SW480 (cell line): ENCODE measurements at places on chromosomes 6 and 20.
A peak's percentile ranks its signal among the peaks of the same experiment; 100 is the strongest.

DNA sequence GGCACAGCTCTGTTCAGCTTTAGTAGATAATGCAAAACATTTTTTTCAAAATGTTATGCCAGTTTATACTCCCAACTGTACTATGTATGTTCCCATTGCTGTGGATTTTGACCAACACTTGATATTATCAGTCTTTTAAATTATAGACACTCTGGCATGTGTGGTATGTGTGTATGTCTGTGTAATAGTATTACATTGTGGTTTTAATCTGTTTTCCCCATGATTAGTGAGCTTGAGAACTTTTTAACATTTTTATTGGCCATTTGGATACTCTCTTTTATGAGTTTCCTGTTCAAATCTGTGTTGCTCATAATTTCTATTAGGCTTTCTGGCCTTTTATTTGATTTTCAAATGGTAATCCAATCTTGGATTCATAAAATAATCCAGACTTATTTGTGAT is 69.2 kb upstream of the TXNDC5 start:
- DNase-seq = no peak

DNA sequence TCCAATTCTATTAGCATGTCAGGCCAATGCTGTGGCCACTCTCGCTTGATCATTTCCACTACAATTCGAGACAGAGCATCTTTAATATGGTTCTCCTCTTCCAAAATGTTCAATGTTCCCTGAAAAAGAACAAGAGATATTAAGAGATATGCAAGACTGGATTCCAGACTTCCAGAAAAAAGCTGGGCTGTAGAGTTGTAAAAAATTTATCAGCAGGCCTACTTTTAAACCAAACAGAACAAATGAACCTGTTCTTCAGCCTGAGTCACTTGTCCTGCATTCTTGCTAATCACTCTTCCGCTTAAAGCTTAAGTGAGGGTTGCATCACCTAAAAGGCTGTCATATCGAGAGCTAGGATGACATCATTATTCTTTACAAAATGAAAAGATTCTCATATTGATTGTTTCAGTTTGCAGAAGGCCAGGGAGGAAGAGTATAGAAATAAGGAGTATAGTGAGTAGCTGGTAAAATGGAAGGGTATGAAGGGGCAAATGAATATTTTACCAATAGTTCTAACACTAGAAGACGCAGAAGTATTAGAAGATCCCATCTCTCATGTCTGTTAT is 4.9 kb downstream of the XPO5 start:
- DNase-seq = peak; percentile 3

DNA sequence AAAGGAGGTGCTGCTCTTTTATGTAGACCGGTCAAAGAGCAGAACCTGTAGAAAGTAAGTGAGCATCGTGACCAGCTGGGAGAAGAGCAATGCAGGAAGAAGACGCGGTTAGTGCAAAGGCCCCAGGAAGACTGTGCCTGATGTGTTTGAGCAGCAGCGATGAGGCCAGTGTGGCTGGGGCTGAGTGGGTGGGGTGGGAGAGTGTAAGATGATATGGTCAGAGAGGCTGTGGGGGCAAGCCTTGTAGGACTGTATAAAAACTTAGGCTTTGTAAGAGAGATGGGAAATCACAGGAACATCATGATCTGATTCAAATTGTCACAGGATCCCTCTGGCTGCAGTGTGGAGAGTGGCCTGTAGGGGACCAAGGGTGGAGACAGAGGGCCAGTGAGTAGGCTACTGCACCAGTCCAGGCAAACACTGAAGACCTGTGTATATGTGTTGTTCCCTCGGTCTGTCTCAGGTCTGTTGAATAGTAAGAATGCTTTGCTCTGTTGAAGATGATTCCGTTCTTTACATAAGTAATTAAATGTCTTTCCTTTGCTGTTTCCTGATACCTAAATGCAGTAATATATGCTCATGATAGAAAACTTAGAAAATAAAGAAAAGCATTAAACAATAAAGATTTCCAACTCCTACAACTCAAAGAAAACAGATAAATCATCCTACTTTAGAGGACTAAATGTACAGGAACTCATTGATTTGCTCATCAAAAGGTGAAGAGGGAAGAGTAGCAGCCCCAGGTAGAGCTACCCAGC is 23.6 kb upstream of the WFDC2 start:
- DNase-seq = peak; percentile 61

- no peak for DNase-seq
Measured at GRCh38 chr20:20553541-20553940, 158.9 kb downstream of the RALGAPA2 start.

DNA sequence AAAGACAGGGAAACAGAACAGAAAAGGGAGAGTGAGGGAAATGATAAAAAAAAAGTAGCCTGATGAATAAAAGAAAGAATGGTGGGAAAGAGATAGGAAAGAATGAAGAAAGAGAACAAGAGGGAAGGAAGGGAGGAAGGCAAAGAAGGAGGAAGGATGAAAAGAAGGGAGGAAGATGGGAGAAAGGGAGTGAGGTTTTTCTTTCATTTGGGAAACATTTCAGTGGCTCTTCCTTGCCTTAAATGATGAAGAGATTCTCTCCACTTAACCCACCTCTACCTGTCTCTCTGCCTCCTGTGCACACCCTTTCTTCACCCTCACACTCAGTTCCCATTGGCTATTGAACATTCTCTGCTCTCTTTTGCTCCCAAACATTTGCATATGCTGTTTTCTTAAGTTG is 222.1 kb upstream of the DEFB112 start:
- DNase-seq = no peak

GRCh38 chr6:18327626-18328025 is 59.5 kb upstream of the RNF144B start:
- DNase-seq = no peak

- no peak for DNase-seq
Measured at GRCh38 chr6:1624058-1624850, 14.5 kb downstream of the FOXC1 start.

DNA sequence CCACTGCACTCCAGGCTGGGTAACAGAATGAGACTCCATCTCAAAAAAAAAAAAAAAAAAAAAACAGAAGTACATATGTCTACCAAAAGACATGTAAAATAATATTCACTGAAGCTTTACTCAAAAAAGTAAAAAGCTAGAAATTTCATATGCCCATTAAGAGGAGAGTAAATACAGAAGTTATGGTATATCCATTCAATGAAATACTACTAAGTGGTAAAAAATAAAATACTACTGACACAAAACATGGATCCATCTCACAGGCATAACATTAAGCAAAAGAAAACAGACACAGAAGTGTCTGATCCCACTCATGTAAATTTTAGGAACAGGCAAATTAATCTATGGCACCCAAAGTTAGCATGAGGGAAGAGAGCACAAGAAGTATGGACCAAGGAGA is 52.6 kb downstream of the TASP1 start:
- DNase-seq = no peak

DNA sequence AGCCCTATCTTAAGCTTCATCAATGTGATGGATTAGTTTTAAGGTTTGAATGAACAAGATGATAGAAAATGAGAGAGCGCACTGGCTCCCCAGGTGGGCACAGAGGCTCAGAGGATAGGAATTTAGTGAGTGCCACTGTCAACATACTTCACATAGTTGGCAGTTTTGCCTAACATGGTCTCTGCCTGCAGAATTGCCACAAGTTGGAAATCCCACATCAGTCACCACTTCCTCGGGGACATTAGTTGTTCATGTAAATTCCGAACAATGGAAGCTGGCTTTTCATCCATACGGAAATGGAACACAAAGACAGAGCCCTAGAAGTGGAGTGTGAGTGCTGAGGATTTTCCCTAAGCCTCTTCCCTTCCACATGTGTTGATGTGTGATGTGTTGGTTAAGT is 123.9 kb upstream of the PHACTR1 start:
- peak; percentile 17 for DNase-seq

GRCh38 chr20:20411836-20412235 is 43.9 kb downstream of the INSM1 start:
- no peak for DNase-seq

DNA sequence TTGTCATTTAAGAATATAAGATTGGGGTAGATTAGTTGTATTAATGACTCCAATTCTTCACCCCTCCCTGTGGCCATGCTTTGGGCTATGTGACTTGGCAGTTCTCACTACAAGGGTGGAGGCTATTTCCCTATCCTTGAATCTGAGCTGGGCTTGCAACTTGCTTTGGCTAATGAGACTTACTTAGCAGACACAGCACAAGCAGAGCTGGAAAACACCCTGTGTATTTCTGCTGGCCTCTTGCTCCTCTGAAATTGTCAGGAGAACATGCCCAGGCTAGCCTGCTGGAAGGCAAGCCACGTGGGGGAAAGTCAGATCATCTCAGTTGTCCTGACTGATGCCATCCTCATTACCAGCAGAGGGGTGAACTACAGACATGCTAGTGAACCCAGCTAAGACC is 126.5 kb upstream of the HDGFL1 start:
- DNase-seq = no peak

- DNase-seq = no peak
Measured at GRCh38 chr6:66900133-66901083, 1193.4 kb upstream of the EYS start.

DNA sequence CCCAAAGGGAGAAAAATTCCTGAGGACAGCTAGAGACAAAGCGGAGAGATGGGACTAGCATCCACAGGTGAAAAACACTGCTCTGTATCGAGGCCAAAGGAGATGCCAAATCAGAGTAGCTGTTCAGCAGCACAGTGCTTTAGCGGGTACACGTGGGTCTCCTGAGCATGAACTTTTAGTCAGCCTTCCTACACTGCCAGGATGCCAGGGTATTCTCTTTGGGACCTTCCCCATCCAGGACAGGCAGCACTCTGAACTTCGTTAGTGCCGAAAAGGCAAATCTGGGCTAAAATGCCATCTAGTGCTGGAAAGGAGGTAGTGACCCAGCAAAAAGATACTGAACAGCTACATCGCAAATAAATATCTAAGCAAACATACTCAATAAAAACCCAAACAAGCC is 64.9 kb downstream of the C6orf58 start:
- peak; percentile 34 for DNase-seq

DNA sequence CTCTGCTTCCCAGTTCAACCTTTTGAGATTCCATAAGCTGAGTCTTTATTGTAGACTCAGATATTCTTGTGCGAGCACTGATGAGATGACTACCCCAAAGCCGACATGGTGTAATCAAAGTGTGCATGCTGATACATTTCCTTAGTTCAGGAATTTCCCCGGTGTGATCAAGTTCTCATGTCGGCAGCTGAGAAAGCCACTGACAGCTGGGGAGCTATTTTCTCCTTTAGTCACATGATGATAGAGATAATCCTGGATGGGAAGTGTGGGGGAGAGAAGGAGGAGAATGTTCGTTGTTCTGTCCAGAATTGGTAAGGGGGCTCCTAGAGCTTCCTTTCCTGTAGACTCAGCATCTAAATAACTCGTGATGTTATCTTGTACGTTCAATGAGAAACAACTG is 7.7 kb upstream of the CAP2 start:
- peak; percentile 8 for DNase-seq

DNA sequence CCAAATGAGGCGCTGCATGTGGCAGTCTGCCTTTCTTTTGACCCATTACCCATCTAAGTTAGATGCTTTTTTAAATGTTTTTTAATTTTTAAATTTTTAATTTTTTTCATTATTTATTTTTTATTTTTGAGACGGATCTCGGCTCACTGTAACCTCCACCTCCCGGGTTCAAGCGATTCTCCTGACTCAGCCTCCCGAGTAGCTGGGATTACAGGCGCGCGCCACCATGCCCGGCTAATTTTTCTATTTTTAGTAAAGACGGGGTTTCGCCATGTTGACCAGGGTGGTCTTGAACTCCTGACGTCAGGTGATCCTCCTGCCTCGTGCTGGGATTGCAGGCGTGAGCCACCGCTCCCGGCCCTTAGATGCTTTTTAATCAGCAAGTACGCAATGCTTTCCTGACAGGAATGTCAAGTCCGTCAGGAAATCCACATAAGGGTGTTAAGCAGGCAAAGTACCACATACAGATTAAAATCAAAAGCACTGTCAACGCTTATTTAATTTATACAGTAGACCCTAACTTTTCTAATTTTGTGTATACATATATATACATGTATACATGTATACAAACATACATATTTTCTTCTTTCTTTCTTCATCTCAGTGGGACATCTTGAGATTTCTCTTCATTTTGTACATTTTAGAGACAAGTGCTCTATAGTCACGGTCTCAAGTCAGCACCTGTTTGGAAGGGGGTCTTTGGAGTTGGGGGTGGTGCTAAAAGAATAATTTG is 995 bp upstream of the GSTA4 start:
- DNase-seq = peak; percentile 75

GRCh38 chr6:44128020-44128917 is 915 bp downstream of the TMEM63B start:
- DNase-seq = peak; percentile 23
